ENCODE measurements at places on chromosomes 12 and 14. TPM values are rescaled to one million over a fixed set of nuclear protein-coding genes. Genes with fewer than 3 reads are reported as not detected.

The PARPBP gene
- 4.0 TPM for total RNA-seq

The KRT2 gene
- total RNA-seq = 0.94 TPM

The NOS1 gene
- total RNA-seq = not detected

The SMARCC2 gene
- 61.1 TPM for total RNA-seq

The SERPINA10 gene
- not detected for total RNA-seq
